ENCODE measurements at places on chromosomes 7 and 10. TPM values are rescaled to one million over a fixed set of nuclear protein-coding genes. Genes with fewer than 3 reads are reported as not detected.
A peak's percentile ranks its signal among the peaks of the same experiment; 100 is the strongest.

- no peak overlapping the region for H3K27ac ChIP-seq
- H3K4me1 ChIP-seq, result no peaks in the 10 kb centered on the region
- no peak overlapping the region for H3K4me3 ChIP-seq
- no peak for DNase-seq
- peaks cover 14% of the 10 kb centered on the region for H3K36me3 ChIP-seq
- H3K27me3 ChIP-seq, result no peaks in the 10 kb centered on the region
These were observed 49.1 kb upstream of the STRIP2 start for GRCh38 chr7:129385116-129385515.

GRCh38 chr7:148894591-148894990 is 10.5 kb upstream of the EZH2 start:
- H3K4me1 ChIP-seq, result no peaks in the 10 kb centered on the region
- H3K4me3 ChIP-seq, result no peak overlapping the region
- no peak for DNase-seq
- H3K36me3 ChIP-seq, result no peaks in the 10 kb centered on the region

DNA sequence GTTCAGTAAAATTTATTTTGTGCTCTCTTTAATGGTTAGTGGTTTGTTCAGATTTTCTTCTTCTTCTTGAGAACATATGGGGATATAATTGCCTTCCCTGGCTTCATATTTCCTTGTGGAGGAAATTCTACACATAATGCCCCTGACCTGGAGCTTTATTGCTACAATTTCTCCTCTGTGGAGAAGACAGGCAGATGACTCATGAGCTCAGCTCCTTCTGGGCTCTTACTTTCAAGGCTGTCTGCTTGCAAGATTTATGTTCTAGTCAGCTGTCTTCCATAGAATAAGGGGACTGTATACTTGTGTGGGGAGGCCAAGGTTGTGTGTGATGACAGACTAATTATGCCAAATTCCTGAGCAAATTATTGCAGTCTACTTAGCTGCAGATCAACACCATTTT is 1.6 kb downstream of the LRRD1 start:
- no peak for DNase-seq
- peaks cover 12% of the 10 kb centered on the region for H3K4me1 ChIP-seq
- H3K36me3 ChIP-seq, result no peaks in the 10 kb centered on the region

GRCh38 chr10:79392506-79393176 is 45.4 kb downstream of the PPIF start:
- no peak overlapping the region for H3K4me3 ChIP-seq
- H3K27ac ChIP-seq, result no peak overlapping the region
- H3K27me3 ChIP-seq, result no peaks in the 10 kb centered on the region
- H3K4me1 ChIP-seq, result peaks cover 20% of the 10 kb centered on the region

- peaks cover 2% of the 10 kb centered on the region for H3K27me3 ChIP-seq
- no peak overlapping the region for H3K27ac ChIP-seq
- no peaks in the 10 kb centered on the region for H3K36me3 ChIP-seq
- peaks cover 24% of the 10 kb centered on the region for H3K4me1 ChIP-seq
- DNase-seq, result peak; percentile 21
- H3K4me3 ChIP-seq, result no peak overlapping the region
These were observed 313.1 kb upstream of the ZNF32 start for GRCh38 chr10:43961523-43962345.

DNA sequence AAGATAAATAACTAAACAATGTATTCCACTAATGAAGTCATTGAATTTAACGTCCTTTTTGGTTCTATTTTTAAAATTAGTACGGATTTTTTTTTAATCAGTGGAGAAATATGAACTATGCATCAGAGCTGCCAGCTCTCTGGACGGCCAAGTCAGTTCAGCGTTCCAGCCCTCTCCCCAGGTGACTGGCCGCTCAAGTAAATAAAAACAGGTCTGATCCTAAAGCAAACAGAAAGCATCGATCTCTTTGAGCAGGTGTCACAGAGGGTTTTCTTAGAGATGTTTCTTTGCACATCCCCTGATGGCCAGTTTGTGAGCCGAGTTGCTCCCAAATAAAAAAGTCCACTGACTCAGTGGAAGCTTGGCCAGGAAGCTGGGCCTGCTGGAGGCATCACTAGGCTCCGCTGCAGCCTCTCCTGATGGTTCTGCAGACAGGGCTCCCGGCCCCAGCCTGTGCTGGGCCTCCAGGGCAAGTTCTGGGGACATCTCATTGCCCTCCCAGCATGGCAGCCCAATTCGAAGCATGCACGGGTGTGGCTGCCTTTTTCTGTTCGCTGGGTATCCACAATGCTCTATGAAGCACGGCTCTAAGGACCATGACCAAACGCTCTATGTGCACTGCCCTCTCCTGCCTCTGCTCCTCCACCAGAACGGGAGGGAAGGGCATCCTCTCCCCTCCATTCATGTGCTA is 74.7 kb upstream of the PPP2R2D start:
- H3K27me3 ChIP-seq, result peaks cover 2% of the 10 kb centered on the region
- peaks cover 4% of the 10 kb centered on the region for H3K4me1 ChIP-seq
- H3K4me3 ChIP-seq, result no peak overlapping the region
- H3K27ac ChIP-seq, result no peak overlapping the region

- peak overlapping the region; percentile 70 for H3K27ac ChIP-seq
- no peak overlapping the region for H3K4me3 ChIP-seq
- no peak for DNase-seq
- no peaks in the 10 kb centered on the region for H3K36me3 ChIP-seq
- peaks cover 58% of the 10 kb centered on the region for H3K4me1 ChIP-seq
These were observed 54.1 kb upstream of the TNS3 start for GRCh38 chr7:47636081-47636432.

GRCh38 chr10:66805612-66806011 is 120.2 kb upstream of the LRRTM3 start:
- no peaks in the 10 kb centered on the region for H3K27me3 ChIP-seq
- peak overlapping the region; percentile 28 for H3K4me3 ChIP-seq
- H3K36me3 ChIP-seq, result peaks cover 2% of the 10 kb centered on the region
- DNase-seq, result no peak
- H3K27ac ChIP-seq, result peak overlapping the region; percentile 86
- peaks cover 36% of the 10 kb centered on the region for H3K4me1 ChIP-seq

- H3K36me3 ChIP-seq, result peaks cover 26% of the 10 kb centered on the region
- no peaks in the 10 kb centered on the region for H3K4me1 ChIP-seq
- DNase-seq, result no peak
- H3K27ac ChIP-seq, result no peak overlapping the region
- H3K4me3 ChIP-seq, result no peak overlapping the region
These were observed 8.3 kb downstream of the PCBD1 start for GRCh38 chr10:70880077-70880534.

GRCh38 chr7:47537716-47538675 is 43.9 kb downstream of the TNS3 start:
- peak overlapping the region; percentile 78 for H3K27ac ChIP-seq
- peaks cover 4% of the 10 kb centered on the region for H3K36me3 ChIP-seq
- DNase-seq, result no peak
- no peaks in the 10 kb centered on the region for H3K27me3 ChIP-seq
- peak overlapping the region; percentile 75 for H3K4me3 ChIP-seq

DNA sequence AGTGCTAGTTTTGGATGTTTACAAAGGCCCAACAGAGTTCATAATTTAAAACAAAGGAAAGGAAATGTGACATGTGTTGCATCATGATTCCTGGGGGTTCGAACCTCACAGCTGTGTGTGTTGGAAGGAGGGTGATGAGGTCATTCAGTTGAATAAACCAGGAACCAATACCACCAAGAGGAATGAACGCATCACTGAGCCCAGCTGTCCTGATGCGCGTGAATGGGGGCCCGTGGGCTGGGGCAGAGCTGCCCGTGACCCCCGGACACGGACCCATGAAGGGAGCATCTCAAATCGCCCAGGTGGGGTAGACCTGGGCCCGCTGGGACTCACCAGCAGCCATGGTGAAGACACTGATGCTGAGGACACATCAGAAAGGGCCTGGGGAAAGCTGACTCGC is 33.0 kb downstream of the BRI3 start:
- peaks cover 30% of the 10 kb centered on the region for H3K36me3 ChIP-seq
- H3K27ac ChIP-seq, result no peak overlapping the region

DNA sequence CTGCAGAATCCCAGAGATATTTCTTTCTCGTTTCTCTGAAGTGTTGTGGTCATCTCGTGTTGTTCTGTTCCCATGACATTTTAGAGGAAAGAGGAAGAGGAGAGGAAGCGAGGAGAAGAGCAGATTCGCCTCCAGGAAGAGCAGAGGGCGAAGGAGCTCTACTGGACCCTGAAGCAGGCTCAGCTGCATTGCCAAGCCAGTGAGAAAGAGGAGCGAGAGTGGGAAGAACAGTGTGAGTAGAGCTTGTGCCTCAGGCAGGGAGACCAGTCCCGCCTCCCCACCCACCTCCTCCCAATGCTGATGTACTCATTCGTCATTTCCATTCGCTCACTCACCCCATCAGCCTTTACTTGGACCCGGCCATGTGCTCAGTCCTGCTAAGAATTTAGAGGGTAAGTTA is 50.8 kb downstream of the SH2D4B start:
- no peaks in the 10 kb centered on the region for H3K36me3 ChIP-seq
- no peak overlapping the region for H3K4me3 ChIP-seq
- H3K27me3 ChIP-seq, result peaks cover 6% of the 10 kb centered on the region

- no peak overlapping the region for H3K27ac ChIP-seq
- H3K27me3 ChIP-seq, result peaks cover 8% of the 10 kb centered on the region
- H3K4me3 ChIP-seq, result no peak overlapping the region
- peaks cover 10% of the 10 kb centered on the region for H3K4me1 ChIP-seq
These were observed 26.0 kb upstream of the PLEKHA1 start for GRCh38 chr10:122348512-122348911.

GRCh38 chr10:122441961-122442360 is 12.5 kb upstream of the ARMS2 start:
- no peaks in the 10 kb centered on the region for H3K27me3 ChIP-seq
- H3K36me3 ChIP-seq, result peaks cover 21% of the 10 kb centered on the region
- no peak for DNase-seq
- peak overlapping the region; percentile 73 for H3K27ac ChIP-seq
- H3K4me3 ChIP-seq, result no peak overlapping the region

GRCh38 chr7:30816645-30817370 is 45.6 kb downstream of the MINDY4 start:
- no peaks in the 10 kb centered on the region for H3K27me3 ChIP-seq
- no peak overlapping the region for H3K4me3 ChIP-seq
- peak overlapping the region; percentile 6 for H3K27ac ChIP-seq

- no peaks in the 10 kb centered on the region for H3K36me3 ChIP-seq
- H3K4me1 ChIP-seq, result peaks cover 47% of the 10 kb centered on the region
- H3K4me3 ChIP-seq, result no peak overlapping the region
- H3K27me3 ChIP-seq, result no peaks in the 10 kb centered on the region
- no peak for DNase-seq
These were observed 71.7 kb downstream of the CREB5 start for GRCh38 chr7:28483908-28484605.

DNA sequence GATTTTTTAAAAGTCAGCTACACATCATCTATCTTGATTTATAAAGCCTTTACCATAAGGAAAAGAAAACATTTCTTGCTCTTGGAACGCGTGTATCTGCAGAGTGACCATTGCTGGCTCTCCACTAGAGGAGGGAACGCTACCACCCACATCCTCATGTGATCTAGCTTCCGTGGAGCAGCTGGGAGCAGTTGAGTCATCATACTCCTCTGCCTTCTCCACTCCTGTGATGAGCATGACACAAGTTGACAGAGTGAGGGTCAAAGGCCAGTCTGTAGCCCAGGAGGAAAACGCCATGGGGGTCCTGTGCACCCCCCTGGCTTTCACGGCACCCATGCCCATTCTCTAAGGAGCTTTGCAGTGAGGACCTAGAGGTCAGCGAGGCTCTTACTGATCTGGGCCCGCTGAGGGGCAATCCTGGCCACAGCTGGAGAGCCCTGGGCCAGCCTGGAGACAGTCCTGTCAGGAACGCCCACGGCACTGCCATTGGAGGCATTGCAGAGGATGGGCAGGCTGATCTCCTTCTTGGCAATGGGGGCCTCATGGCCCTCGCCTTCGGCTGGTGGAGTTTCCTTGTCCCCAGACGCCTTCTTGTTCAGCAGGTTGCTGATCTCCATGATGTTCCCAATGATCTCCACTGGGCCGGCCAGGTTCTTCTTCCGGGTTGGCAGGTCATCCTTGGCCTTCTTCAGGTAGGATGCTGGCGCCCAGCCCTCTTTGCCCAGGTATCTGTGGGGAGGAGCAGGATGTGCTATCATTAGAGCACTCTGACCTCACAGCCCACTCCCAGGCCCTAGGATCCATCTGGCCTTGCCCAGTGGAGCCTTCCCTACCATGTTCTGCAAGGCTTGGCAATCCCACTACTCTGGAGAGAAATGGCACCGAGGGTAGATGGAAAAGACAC is 119.2 kb downstream of the NEURL1 start:
- H3K36me3 ChIP-seq, result peaks cover 25% of the 10 kb centered on the region
- peaks cover 2% of the 10 kb centered on the region for H3K4me1 ChIP-seq
- no peak for DNase-seq

GRCh38 chr10:104297697-104298660 is 29.0 kb downstream of the GSTO2 start:
- no peak overlapping the region for H3K27ac ChIP-seq
- H3K36me3 ChIP-seq, result no peaks in the 10 kb centered on the region
- peaks cover 24% of the 10 kb centered on the region for H3K4me1 ChIP-seq
- no peak for DNase-seq
- H3K27me3 ChIP-seq, result peaks cover 5% of the 10 kb centered on the region

DNA sequence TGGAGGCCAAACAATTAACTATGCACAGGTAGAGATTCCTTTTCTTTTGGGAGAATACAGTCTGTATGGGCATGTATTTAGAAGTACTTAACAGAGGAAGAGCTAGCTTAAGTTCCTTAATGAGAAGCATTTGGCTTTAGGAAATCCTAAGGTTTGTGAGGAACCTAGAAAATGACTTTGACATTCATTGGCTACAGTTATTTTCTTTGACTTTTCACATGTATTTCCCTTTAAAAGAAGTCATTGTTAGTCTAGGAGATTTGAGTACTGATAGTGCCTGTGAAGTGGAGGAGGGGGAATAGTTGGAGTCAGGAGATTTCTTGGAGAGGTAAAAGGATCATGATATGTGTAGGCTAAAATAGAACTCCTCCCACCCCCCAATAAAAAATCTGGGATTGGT is 3.6 kb downstream of the HELLS start:
- H3K4me1 ChIP-seq, result peaks cover 21% of the 10 kb centered on the region
- DNase-seq, result no peak
- H3K27ac ChIP-seq, result no peak overlapping the region
- no peaks in the 10 kb centered on the region for H3K36me3 ChIP-seq
- H3K4me3 ChIP-seq, result no peak overlapping the region
- H3K27me3 ChIP-seq, result no peaks in the 10 kb centered on the region

DNA sequence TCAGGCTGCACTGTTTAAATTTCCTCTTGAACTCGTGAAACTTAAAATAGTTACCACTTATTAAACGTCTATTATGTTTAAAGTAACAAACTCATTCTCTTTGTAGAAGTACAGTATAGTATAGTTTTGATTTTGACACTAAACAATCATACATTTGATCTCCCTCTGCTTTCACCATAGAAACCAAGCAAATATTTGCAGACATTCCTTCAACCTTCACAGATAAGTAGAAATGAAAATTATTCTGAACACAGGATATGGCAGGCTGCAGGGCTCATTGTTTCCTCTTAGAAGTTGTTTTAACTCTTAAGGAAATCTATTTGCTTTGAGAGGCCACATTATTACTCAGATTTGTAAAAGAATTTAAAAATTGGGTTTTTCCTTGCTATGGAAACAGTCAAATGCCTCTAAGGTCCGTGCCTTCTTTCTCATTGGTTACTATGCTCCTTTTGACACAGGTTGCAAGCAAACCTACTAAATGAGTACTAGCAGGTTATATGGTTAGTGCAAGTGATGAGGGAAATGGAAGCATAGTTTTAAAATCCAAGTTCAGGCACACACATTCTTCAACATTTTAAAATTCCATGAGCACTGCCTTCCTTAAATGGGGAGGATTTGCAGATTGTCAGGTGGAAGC is 92.8 kb upstream of the FAM133B start:
- H3K4me3 ChIP-seq, result no peak overlapping the region
- H3K36me3 ChIP-seq, result peaks cover 4% of the 10 kb centered on the region
- no peak for DNase-seq
- no peaks in the 10 kb centered on the region for H3K27me3 ChIP-seq

The C10orf53 gene
- total RNA-seq, result not detected

The LAMB4 gene
- 1.1 TPM for total RNA-seq

The SH2D4B gene
- total RNA-seq, result not detected

The ZNF488 gene
- 0.55 TPM for total RNA-seq

The GPER1 gene
- 3.0 TPM for total RNA-seq

The HHEX gene
- 1.7 TPM for total RNA-seq

Measured in osteocyte (in vitro differentiated cells).